Naive thymus-derived CD8-positive, alpha-beta T cell (primary cell): ENCODE measurements at places on chromosomes 5 and 9.

GRCh38 chr5:59161221-59162105 is 578.6 kb downstream of the RAB3C start:
- no peak for DNase-seq

- no peak for DNase-seq
These were observed 94.2 kb downstream of the TMEM174 start for GRCh38 chr5:73266925-73267765.

GRCh38 chr9:123975871-123976270 is 35.7 kb upstream of the LHX2 start:
- DNase-seq = no peak

DNA sequence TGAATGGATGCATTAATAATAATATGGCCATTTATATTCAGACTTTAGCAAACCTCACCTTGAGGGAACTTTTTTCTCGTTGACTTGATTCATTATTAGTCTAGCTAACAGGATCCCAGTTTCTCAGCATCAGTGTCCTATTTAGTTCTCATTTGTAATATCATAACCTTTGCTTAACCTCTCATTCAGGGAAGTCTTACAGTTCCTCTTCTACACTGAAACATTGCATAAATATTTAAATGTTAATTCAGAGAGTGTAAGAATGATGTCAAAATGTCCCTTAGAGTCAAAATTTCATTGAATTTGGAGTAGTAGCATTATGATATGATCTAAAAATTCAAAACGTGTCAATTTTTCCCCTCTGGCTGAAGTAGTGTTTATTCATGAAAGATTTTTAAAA is 650.1 kb downstream of the EFNA5 start:
- DNase-seq = no peak

DNA sequence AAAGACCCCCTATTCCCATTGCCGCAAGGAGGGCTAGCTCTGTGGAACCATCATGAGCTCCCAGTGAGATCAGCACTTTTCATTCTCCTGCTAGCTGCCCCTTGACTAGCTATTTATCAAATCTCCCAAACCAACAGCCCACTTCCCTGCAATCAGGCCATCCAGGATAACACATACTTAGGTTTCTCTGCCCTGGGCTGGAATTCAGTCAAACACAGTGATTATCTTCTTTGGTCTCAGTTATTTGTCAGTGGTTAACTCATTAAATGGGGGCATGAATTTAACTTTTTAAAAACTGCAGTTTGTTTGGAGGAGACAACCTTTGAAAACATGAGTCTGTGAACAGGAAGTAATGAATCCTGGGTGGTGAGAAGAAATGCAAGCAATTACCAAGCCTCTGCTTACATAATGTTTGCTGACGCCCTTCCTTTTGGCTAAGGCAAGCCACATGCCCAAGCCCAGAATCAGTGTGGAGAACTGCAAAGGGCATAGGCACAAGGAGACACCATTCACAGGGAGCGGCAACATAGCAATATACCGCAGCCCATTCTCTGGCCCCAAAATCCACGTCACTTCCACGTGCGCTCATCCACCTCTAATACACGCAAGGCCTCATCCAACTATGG is 275.0 kb downstream of the DRD1 start:
- DNase-seq = no peak

DNA sequence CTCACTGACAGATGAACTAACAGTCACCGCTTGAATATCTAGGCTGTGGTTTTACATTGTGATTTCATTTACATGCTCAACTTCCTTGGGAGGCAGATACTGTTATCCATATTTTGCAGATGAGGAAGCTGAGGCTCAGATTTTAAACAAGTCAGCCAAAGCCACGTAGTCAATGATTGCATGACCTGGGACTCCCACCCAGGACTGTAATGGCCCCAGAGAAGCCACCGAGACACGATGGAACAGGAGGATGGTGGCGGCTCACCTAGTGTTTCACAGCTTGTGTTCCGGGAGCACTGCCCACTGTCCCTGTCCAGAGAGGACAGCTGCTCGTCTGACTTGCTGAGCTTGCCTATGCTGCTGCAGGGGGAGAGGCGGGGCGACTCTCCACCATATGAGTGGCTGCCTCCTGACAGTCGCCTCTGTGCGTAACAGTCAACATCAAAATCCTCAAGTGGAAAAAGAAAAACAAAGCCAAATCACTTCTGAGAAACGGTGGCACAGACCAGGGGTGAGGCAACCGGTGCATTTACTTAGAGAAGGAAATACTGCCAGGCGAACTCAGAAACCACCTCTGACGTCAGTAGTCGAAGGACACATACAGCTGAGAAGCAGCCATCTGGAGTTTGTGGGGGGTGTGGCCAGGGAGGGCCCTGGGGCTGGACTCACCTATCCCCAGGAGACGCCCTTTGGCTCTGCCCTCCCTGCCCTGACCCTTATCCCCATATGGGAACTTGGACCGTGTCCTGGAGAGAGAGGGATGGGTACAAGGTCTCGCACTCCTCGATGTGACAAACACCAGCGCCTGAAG is 82.5 kb downstream of the PRRT1B start:
- DNase-seq = peak; percentile 33

DNA sequence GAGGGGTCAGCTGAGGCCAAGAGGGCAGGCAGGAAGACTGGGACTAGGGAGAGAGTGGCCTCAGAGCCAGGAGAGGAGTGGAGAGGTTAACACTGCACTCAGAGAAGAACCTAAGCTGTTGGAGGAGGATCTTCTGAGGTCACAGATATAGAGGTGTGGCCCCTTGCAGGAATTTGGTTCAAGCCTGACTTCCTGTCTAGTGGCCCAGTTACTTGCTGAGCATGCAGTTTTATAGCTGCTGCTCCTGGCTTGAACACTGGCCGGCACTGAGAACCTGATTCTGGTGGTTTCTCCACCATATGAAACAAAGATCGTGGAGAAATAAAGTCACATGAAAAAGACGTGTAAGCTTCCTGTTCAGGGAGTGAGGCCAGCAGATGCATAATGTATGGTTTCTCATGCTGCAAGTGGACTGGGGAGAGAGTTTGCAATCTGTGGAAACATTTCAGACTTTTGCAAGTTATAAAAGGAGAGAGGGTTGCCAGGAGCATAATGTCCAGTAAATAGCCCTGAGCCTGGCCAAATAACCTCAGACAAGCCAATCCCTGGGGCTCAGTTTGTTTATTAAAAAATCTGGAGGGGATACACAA is 82.6 kb downstream of the GALNT10 start:
- DNase-seq = peak; percentile 4

DNA sequence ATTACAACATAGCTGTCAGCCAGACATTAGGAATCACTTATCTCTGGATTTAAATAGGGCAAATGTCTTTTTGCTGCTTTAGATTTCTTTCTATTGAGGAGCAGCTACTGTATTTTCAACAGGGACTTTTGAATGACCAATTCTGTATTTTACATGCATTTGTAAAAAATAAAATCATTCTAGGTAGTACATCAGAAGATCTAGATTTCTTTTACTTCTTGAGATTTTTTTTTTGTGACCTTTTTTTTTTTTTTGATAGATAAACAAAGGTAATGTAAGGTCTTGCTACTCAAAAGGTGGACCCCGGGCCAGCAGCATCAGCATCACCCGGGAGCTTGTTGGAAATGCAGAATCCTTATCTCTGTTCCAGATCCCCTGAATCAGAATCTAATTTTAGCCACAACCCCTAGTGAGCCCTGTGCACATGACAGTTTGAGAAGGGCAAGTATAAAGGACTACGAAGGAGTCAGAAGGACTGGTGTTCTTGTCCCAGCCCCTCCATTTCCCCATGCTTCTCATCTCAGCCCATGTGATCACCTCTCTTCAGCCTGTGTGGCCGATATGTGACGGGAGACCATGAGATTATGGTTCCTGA is 37.7 kb upstream of the CKMT2 start:
- no peak for DNase-seq

DNA sequence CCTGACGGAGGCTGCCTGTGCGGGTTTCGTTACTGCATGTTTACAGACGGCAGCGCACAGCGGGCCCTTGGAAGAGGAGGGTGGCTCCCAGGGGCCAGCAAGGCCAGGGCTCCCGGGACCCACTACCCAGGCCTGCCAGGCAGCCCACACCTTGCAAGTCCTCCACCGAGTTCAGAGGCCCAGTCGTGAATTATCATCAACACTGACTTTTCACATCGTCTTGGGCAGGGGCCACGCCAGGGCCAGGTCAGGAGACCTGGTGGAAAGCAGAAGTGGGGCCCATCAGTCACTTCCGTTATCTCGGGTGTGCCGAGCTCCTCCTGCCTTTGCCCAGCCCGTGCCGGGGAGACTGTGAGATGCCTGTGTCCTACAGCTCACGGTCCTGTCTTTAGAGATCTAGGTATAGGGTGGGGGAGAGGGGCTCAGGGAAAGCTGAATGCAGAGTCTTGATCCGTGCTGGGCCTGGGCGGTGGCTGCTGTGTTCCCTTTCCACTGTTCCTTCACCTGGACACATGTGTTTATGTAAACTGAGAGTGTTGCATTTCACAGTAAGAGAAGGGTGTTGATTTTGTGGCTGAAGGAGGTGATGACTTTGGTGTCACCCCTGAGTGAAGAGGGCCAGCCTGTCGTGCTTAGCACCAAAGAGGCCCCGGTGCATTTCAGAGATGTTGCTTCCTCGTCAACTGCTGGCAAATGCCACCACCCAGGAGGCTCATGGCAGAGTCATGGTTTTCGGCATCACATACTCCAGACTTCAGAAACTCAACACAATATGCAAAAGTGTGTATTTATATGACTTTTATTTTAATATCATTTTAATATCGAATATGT is 175.2 kb downstream of the GAPVD1 start:
- no peak for DNase-seq

DNA sequence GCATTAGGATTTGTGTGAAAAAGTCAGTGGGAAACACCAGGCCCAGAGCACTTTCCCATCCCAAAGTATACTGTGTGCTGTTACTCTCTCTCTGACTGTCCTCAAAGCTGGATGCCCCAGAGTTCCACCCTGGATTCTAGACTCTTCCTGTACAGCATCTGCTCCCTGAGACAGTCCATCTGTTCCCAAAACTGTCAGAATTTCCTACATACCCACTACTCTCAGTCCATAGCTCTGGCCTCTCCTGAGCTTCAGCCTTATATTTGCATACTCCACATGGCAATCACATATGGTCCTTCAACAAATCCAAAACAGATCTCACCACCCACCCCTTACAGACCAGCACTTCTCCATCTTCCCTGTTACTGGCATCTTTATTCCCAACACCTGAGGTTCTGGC is 9.5 kb downstream of the ELP1 start:
- DNase-seq = no peak

GRCh38 chr9:109901201-109901600 is 121.2 kb downstream of the PALM2AKAP2 start:
- DNase-seq = no peak

GRCh38 chr9:114301798-114302565 is 20.9 kb upstream of the ORM1 start:
- DNase-seq = no peak

DNA sequence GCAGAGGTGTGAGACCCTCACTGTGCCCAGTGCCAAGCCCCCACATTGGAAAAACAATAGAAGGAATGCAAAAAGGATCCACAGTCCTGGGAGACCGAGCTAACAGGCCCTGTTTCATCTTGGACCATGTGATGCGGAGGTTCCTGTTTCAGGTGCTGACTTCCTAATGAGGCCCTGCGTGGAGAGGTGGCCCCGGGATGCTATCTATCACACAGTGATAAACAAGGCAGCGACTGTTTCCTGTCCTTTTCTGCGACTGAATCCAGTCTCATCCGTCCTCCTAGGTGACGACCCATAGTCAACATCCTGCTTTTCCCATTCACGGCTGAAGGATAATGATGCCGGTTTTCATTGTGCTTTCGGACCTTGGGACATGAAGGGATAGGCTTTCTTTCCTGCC is 56.4 kb upstream of the BOD1 start:
- no peak for DNase-seq

DNA sequence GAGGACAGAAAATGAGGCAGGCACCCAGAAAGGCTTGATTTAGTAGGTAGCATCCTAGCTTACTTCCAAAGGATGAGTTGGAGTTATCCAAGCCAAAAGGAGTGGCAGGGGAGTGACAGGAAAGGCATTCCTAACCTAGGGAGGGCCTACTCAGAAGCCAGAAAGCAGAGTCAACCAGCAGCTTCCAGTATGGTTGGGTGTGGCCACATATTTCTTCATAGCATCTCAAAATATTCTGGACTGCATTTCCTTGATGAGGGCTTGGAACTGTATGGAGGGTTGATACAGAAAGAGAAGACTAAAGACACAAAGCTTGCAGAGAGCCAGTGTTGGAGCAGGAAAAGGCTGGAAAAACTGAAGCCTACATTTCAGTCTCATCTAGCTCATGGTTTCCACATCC is 656.8 kb upstream of the DMAC1 start:
- no peak for DNase-seq

GRCh38 chr9:131296460-131296859 is 6.9 kb downstream of the PLPP7 start:
- no peak for DNase-seq

DNA sequence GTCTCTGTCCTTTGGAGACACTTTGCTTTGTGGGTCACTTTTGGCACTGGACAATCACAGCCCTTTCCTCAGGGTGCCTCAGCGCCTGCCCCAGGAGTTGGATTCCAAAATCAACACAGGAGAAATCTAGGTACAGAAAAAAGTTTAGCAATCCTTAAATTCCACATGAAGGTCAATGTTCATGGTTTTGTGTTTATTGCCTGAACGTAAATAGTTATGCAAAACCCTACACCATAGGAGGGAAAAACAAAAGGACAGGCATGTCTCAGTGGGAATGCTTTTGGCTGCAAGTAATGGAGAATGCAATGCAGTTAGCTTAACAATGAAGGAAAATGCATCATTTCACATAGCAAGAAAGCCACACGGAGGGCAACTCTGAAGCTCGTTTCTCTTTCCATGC is 6.5 kb upstream of the HMCN2 start:
- no peak for DNase-seq

GRCh38 chr5:45795458-45795857 is 99.3 kb upstream of the HCN1 start:
- DNase-seq = no peak

DNA sequence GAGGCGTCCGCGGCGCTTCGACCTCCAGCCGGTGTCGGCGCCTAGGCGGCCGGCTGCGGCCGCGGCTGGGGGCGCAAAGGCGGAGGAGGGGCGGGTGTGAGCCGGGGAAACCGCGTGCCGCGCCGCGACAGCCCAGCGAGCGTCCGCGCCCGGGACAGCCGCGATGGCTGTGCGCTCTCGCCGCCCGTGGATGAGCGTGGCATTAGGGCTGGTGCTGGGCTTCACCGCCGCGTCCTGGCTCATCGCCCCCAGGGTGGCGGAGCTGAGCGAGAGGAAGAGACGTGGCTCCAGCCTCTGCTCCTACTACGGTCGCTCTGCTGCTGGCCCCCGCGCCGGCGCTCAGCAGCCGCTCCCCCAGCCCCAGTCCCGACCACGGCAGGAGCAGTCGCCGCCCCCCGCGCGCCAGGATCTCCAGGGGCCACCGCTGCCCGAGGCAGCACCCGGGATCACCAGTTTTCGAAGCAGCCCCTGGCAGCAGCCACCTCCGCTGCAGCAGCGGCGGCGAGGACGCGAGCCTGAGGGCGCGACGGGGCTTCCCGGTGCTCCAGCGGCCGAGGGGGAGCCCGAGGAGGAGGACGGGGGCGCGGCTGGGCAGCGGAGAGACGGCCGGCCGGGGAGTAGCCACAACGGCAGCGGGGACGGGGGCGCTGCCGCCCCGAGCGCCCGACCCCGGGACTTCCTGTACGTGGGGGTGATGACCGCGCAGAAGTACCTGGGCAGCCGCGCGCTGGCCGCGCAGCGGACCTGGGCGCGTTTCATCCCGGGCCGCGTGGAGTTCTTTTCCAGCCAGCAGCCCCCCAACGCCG is 605 bp downstream of the CHSY3 start:
- DNase-seq = no peak

- DNase-seq = peak; percentile 63
These were observed 1.5 kb downstream of the KIF12 start for GRCh38 chr9:114097613-114098020.
